Activated T-cell treated with anti-CD3 and anti-CD28 coated beads, Interleukin-2, amount 50 U/mL, for 72 hours (primary cell): ENCODE measurements at places on chromosomes 3 and 15. TPM values are rescaled to one million over a fixed set of nuclear protein-coding genes. Genes with fewer than 3 reads are reported as not detected.
A peak's percentile ranks its signal among the peaks of the same experiment; 100 is the strongest.

MME gene
- total RNA-seq = not detected

LRRC31 gene
- total RNA-seq = not detected

NR1I2 gene
- total RNA-seq = 0.25 TPM

TTLL13 gene
- total RNA-seq = 1.9 TPM

TNIK gene
- total RNA-seq = 43.2 TPM

ZPLD1 gene
- 0.17 TPM for total RNA-seq

DNA sequence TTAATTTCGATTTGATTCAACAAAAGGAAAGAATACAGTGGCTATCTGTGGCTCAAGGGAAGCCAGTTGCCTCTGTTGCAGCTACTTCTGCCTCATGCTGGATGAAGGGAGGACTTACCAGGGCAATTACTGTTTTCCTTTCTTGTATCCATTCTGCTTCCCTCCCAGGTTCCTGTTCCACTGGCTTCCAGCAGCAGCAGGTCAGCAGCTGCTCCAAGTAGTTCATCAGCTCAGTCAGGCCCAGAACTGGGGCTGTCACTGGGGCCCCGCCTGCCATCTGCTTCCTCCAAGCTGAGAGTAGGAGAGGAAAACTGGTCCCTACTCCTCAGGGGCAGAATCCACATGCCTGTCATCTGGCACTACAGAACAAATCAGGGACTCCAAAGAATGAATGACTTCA, 48.6 kb upstream of the ULK4 start:
- H3K27ac ChIP-seq = no peak overlapping the region
- DNase-seq = no peak
- H3K36me3 ChIP-seq = no peaks in the 10 kb centered on the region
- H3K27me3 ChIP-seq = no peaks in the 10 kb centered on the region
- H3K4me3 ChIP-seq = no peak overlapping the region

DNA sequence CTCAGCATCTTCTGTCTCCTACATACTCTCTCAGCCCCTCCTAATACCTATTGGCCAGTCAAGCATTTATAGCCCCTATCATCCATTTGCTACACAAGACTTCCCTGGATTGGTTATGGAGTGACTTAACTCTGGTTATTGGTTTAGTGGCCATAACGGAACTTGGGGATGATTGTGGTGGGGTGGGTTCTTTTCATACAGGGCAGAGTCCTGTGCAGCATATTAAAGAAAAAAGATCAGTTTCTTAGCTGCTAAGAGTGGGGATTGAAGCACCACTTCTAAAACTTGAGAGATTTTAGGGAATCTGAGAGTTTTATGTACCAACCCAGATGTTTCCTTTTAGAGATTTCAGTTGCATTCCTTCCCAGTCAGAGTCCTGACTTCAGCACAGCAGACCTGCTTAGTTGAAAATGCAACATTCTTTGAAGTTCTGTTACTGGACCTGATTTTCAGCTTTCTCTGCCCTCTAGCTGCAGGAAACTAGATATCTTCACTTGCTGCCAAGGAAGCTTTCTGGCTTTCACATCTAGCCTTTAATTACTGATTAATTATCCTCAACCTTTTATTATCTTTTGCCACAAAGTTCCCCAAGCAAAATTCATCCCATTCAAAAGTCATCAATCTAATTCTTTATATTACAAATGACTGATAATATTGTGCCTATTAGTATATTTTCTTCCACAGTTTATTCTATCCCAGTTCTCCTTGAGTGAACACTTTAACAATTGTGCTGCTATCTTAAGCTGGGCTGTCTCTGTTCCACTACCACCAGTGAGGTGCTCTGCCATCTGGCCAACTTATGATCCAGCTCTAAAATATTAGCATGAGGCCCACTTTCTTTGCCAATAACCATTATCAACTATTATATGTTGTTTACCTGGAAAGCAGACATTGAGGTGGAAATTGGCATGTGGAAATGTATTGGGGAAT, 906.0 kb upstream of the ALCAM start:
- H3K4me3 ChIP-seq = no peak overlapping the region
- no peaks in the 10 kb centered on the region for H3K4me1 ChIP-seq
- H3K27me3 ChIP-seq = no peaks in the 10 kb centered on the region
- H3K36me3 ChIP-seq = no peaks in the 10 kb centered on the region
- DNase-seq = no peak

DNA sequence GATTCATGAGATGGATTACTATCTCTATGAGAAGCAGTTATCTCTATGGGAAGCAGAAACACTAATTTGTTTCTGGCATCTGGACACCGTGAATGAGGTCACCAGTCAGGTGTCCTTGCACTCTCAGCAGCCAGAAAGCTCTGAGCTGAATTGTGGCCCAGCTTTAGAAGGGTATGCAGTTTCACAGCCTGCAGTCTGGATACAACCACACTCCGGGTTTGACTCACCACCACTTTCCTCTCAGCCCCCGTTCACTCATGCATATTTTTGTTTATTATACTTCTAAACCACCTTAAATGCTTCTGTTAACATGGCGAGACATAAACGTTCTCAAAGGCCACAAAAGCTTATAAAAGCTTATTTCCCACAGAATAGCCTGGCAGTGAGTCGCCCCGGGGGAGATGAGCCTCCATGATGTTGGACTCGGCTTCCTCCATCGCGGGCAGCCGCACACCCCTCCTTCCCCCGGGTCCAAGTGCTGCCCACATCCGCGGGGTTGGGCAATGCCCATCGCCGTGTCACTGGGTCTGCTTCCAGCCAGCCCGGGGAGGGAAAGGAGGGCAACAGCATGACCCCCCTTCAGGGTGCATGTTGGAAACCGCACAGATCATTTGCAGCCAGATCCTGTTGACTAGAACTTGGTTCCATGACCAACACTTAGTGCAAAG, 16.8 kb upstream of the SLC41A3 start:
- no peak for DNase-seq
- H3K27ac ChIP-seq = no peak overlapping the region
- H3K4me3 ChIP-seq = no peak overlapping the region
- H3K4me1 ChIP-seq = no peaks in the 10 kb centered on the region

- no peaks in the 10 kb centered on the region for H3K36me3 ChIP-seq
- no peaks in the 10 kb centered on the region for H3K27me3 ChIP-seq
- no peak for DNase-seq
- no peaks in the 10 kb centered on the region for H3K4me1 ChIP-seq
Observed at GRCh38 chr3:165128544-165128943, 50.2 kb upstream of the SI start.

- H3K4me3 ChIP-seq = no peak overlapping the region
- DNase-seq = no peak
Observed at GRCh38 chr15:87707071-87707470, 549.5 kb downstream of the NTRK3 start.

DNA sequence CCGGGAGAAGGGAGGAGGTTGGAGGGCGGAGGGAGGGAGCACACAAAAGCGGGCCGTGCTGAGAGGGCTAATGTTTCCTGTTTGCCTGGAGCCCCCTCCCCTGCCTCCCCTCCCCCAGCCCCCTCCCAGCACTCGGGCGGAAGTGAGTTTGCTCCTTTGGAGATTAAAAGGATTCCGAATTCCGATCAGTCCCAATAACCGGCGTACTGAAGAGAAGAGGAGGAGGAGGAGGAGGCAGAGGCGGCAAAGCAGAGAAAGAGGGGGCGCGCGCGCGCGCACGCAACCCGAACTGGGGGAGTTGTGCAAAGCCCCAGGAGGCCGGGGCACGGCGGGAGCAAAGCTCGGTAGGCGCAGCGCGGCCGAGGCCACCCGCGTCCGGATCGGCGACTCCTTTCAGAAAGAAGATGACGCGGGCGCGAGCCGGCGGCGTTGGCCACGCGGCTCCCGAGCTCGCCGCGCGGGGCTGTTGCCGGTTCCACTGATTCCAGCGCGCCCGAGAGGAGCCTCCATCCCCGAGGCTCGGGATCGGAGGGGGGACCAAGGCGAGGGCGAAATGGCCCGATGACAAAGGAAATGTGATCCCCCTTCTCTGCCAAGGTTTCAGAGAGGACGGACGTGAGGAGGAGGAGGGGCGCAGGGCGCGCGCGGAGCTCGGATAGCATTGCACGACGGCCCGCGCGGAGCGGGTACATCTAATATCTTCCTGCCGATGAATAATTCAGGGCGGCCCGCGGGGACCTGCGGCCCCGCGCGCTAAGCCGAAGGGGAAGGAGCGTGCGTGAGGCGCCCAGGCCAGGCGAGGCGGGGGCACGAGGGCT, 1.1 kb upstream of the TRIM71 start:
- H3K4me3 ChIP-seq = peak overlapping the region; percentile 86
- H3K27ac ChIP-seq = no peak overlapping the region
- DNase-seq = peak; percentile 39
- H3K27me3 ChIP-seq = peaks cover 41% of the 10 kb centered on the region

DNA sequence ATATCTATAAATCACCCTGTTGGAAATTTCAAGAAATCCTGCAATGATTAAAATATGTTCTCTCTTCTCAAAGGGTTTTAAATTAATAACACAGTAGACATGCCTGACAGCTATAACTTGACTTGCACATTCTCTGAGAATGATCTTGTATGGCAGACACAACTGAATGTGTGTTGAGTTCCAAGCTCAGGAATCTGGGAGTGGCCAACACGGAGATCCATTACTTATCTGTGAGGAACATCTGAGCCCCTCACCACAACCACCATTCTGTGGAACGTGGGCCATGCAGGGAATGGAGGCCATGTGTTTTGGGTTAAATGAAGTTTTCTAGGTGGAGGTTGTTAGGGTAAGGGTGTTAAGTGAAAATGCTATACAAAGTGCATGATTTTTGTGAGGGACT, 105.3 kb upstream of the CHMP2B start:
- no peak overlapping the region for H3K4me3 ChIP-seq
- H3K27me3 ChIP-seq = no peaks in the 10 kb centered on the region
- no peaks in the 10 kb centered on the region for H3K36me3 ChIP-seq
- no peaks in the 10 kb centered on the region for H3K4me1 ChIP-seq
- no peak overlapping the region for H3K27ac ChIP-seq

- peaks cover 28% of the 10 kb centered on the region for H3K4me1 ChIP-seq
- H3K27me3 ChIP-seq = no peaks in the 10 kb centered on the region
- DNase-seq = no peak
- H3K27ac ChIP-seq = no peak overlapping the region
- no peak overlapping the region for H3K4me3 ChIP-seq
- H3K36me3 ChIP-seq = no peaks in the 10 kb centered on the region
Observed at GRCh38 chr3:128170866-128171516, 17.7 kb downstream of the EEFSEC start.

DNA sequence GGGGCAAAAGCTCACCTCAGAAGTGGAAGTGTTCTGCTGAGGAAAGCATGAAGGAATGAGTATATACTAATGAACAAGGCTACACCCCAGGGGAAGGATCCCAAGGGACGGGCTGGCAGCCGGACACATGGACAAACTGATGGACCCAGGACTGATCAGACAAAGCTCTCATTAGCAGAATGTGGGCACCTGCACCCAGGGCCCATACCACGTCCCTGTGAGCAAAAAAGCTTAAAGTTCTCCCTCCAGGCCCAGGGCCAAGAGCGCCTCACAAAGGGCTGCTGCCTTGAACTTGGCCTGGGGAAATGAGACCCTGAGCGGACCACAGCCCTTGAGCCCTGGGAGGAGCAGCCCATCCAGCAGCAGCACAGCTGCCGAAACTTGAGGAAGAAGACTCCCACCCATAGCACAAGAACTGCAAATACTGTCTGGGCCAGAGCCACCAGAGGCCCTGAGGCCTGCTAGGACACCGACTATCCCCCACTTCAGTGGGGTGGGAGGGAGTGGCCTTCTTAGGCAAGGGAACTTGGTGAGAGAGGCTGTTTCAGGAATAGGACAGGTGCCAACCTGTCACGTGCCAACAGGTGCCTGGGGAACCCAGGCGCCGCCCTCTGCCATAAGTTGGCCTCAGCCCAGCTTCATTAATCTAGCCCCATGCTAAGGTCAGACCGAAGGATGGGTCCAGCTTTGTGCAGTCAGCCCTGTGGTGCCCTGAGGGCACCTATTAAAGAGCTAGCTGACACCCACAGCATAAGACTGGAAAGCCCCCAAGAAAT, 2.3 kb upstream of the GMPPB start:
- DNase-seq = no peak
- no peaks in the 10 kb centered on the region for H3K36me3 ChIP-seq
- peaks cover 26% of the 10 kb centered on the region for H3K4me1 ChIP-seq
- no peaks in the 10 kb centered on the region for H3K27me3 ChIP-seq
- H3K27ac ChIP-seq = peak overlapping the region; percentile 83
- H3K4me3 ChIP-seq = no peak overlapping the region
